Epithelial cell of proximal tubule (primary cell): ENCODE measurements at places on chromosomes 5 and 9. TPM values are rescaled to one million over a fixed set of nuclear protein-coding genes. Genes with fewer than 3 reads are reported as not detected.

DNA sequence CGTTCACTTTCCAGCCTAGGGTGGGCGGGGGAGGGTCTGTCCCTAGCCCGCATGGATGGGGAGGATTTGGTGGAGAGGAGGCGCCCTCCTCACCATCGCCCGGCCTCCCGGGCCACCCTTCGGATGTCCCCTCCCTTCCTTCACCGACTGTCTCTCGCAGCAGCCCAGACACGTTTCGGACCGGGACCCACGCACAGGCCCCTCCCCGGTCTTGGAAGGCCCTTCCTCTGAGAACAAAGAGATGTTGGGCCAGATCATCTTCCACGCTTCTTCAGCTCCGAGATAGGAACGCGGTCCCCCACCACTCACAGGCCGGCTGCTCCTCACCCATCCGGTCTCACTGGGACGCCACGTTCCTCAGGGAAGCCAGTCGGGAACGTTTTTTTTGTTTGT lies 640 bp upstream of the DPM2 start:
- no peak for DNase-seq

DNA sequence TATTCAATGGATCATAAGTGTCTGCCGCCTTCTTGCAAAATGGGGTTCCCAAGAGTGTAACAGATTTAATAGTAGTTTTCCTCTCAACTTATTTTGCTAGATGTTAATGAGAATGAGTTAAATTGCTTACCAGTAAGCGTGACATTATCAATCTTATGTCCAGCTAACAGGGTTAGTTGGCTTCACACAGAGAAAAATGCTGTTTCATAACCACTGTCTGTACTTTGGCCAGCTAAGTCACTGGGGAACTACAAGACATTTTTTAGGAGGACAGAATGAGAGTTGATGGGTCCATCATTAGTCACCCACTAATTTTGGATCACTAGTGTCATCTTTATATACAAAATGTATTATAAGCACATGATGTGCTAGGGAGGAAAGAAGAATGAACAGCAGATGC lies 1.4 kb downstream of the CDC37L1 start:
- DNase-seq = no peak

DNA sequence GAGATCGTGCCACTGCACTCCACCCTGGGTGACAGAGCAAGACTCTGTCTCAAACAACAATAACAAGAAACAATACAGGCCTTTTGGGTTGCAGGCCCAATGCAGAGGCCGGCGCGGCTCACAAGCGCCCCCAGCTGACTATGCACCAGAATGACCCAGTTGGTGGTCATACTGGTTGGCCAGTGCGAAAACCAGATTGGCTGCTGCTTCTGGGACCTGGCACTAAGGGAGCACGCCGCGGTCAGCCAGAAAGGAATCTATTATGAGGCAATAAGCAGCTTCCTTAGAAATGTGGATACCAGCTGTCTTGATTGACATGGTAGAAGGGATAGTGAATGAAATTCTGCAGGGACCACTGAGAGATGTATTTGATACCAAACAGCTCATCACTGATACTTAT lies 35.0 kb downstream of the RANBP17 start:
- no peak for DNase-seq

IFNB1 gene
- not detected in 2 replicates for total RNA-seq

EIF4E1B gene
- total RNA-seq = not detected in 2 replicates

GRCh38 chr5:101418713-101419118 lies 515.6 kb upstream of the ST8SIA4 start:
- DNase-seq = peak; percentile 48

SNX30 gene
- total RNA-seq = 6.1 and 6.9 TPM in 2 replicates

- DNase-seq = peak; percentile 84
Measured at GRCh38 chr9:5582835-5583195, 46.1 kb upstream of the RIC1 start.

TICAM2 gene
- 1.2 and 1.7 TPM in 2 replicates for total RNA-seq

TCF7 gene
- total RNA-seq = 3.5 and 3.6 TPM in 2 replicates

DNA sequence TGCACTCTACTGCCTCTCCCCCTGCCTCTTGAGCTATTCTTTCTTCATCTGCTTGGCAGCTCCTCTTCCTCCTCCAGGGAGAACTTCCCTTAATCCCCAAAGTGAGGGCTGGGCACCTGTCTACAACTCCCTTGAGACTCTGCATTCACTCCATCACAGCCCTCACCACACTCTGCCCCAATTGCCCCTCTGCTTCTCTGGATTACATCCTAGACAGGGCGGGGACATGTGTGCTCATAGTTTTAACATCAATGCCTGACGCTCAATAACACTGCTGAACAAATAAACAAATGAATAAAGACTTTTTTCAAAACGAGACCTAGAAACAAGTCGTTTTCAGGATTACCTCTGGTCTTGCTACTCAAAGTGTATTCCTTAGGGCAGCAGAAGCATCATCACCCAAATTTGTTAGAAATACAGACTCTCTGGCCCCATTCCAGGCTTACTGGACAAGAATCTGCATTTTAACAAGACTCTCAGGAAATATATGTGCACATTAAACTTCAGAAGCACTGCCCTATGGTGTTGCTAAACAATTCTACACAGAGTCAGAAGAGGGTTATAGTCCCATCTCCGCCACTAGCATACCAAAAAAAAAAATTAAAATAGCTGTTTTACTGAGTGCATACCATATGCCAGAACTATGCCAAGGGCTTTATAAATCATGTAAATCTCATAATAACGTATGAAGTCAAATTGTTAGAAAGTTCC lies 115.6 kb downstream of the CDK5RAP2 start:
- DNase-seq = no peak

IL4 gene
- total RNA-seq = not detected in 2 replicates

DNA sequence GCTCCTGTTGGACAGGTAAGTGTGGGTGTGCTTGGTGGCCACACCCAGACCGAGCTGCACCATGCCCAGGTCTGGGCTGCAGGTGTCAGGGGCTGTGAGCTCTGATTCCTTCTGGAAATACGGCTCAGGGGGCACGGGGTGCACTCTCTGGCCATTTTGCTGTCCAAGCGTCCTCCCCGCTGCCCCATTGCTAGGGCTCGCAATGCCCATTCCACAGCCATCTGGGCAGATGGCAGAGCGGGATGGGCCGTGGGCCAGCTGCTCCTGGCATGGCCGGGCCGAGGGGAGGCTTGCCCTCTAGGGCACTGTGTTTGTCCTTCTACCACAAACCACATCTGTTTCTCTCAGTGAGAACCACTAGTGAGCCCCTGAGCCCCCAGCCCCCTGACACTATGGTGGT lies 67.9 kb upstream of the RXRA start:
- no peak for DNase-seq

ABLIM3 gene
- total RNA-seq = 15.6 and 30.1 TPM in 2 replicates

- no peak for DNase-seq
Measured at GRCh38 chr9:86408121-86408520, 53.9 kb upstream of the TUT7 start.

GRCh38 chr9:127968700-127969383 lies 11.9 kb downstream of the EEIG1 start:
- no peak for DNase-seq

ADGRV1 gene
- total RNA-seq = 0.69 and 2.3 TPM in 2 replicates

GRCh38 chr9:20398536-20399338 lies 223.6 kb downstream of the MLLT3 start:
- no peak for DNase-seq

FIBCD1 gene
- total RNA-seq = 0.29 TPM in 1 of 2 replicates, not detected in the other

DNA sequence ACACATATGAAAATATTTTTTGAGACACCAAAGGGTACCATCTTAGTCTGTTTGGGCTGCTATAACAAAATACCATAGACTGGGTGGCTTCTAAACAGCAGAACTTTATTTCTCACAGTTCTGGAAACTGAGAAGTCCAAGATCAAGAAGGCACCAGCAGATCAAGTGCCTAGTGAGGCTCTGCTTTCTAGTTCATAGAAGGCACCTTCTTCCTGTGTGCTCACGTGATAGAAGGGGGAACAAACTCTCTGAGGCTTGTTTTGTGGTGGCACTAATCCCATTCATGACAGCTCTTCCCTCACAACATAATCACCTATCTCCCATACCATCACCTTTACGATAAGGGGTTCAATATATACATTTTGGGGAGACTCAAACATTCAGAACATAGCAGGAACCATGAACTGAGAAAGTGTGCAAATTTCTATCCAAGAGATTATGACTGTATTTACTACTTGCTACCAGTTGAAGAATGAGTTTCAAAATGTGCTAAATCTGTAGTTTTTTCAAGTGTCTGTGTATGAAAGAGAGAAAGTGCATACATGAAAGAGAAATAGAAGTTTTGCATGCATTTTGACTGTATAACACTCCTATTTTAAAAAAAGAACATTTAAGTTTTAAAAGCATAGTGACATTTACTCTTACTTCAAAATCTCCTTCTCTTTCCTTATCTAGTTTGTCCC lies 207.3 kb downstream of the PARP8 start:
- DNase-seq = no peak

GRCh38 chr5:54794135-54794975 lies 191.0 kb downstream of the ESM1 start:
- DNase-seq = no peak

GRCh38 chr5:107217721-107218130 lies 453.0 kb downstream of the EFNA5 start:
- DNase-seq = peak; percentile 7

PTPRD gene
- 3.2 and 5.6 TPM in 2 replicates for total RNA-seq

- DNase-seq = no peak
Measured at GRCh38 chr5:55692106-55692417, 20.1 kb downstream of the SLC38A9 start.
